GM23248 (cell line): ENCODE measurements at places on chromosomes 3 and 15. TPM values are rescaled to one million over a fixed set of nuclear protein-coding genes. Genes with fewer than 3 reads are reported as not detected.
A peak's percentile ranks its signal among the peaks of the same experiment; 100 is the strongest.

DNA sequence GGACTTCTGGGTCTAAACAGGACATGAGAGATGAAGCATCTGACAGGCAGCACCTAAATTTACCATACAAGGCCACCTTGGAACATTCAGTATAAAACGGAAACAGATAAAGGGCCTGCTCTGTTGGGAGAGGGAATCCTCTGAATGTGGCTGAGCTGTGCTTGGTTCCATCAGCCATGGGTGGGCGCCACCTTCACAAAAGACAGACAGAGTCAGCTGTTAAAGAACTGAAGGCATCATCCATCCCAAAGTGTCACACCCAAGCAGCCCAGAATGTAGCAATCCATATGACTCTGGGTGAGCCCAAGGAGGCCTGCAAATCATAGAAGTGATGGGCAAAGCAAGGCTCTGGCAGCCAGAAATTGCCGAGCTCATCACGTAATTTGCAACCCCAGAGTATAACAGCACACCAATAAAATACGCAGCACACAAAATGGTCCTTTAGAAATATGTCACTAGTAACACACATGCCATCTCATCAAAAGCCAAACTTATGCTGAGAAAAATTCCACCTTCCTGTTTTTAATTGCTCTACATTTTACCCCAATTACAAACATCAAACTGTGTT lies 24.8 kb upstream of the RBP1 start:
- DNase-seq = no peak

ZNF80 gene
- total RNA-seq = not detected in 2 replicates

- DNase-seq = peak; percentile 11
Measured at GRCh38 chr3:43260412-43260811, 25.9 kb upstream of the SNRK start.

DNA sequence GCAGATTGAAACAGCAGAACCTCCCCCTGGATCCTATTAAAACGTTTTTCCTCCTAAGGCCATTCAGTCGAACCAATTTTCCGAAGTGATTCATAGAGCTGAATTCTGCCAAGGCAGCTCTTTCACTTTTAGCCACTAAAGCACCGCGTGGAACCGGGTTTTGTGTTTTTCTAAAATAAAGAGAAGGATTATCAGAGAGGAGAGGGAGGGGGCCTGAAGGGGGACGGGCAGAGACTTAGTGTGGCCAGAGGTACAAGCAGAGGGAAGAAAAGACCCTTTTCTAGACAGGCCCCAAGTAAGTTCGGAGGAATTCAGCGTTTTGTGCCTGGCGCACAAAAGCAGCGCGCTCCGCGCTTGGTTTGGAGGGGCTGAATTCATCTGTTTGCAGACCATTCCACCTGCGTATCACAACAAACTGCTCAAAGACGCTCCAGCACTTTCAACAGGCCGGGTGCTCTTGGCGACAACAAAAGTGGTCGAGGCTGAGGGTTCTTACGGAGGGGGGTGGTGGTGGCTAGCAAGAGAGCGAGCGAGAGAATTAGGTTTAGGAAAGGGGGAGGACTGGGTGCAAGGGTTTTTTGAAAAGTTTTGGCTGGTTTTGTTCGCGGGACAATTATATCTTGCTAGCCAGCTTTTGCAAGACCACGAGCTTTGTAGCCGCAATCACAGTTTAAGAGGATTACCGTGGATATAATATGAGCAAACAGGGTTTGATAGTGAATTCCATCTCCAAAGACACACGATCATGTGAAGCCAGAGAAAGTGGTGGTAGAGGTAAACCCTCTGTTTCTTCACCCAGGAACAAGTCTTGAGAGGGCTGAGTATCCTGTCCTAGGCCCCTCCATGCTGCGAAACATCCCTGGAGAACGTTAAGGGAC lies 1.2 kb upstream of the FEZF2 start:
- peak; percentile 69 for DNase-seq

- DNase-seq = peak; percentile 67
Measured at GRCh38 chr3:70716832-70717231, 404.4 kb upstream of the MDFIC2 start.

GRCh38 chr3:134680796-134681521 lies 30.1 kb upstream of the KY start:
- DNase-seq = no peak

GRCh38 chr3:112302150-112302830 lies 8.3 kb upstream of the SLC9C1 start:
- no peak for DNase-seq

OXSM gene
- 13.1 and 17.5 TPM in 2 replicates for total RNA-seq

HHATL gene
- not detected in 2 replicates for total RNA-seq

- no peak for DNase-seq
Measured at GRCh38 chr3:180678231-180678630, 1.1 kb downstream of the CCDC39 start.

PLA2G4D gene
- total RNA-seq = not detected in 2 replicates

CAMK1 gene
- 26.9 and 30.6 TPM in 2 replicates for total RNA-seq

CPLX3 gene
- total RNA-seq = not detected in 2 replicates

OR5K1 gene
- not detected in 2 replicates for total RNA-seq

GRCh38 chr15:73838831-73839426 lies 34.4 kb upstream of the TBC1D21 start:
- DNase-seq = peak; percentile 19

DNA sequence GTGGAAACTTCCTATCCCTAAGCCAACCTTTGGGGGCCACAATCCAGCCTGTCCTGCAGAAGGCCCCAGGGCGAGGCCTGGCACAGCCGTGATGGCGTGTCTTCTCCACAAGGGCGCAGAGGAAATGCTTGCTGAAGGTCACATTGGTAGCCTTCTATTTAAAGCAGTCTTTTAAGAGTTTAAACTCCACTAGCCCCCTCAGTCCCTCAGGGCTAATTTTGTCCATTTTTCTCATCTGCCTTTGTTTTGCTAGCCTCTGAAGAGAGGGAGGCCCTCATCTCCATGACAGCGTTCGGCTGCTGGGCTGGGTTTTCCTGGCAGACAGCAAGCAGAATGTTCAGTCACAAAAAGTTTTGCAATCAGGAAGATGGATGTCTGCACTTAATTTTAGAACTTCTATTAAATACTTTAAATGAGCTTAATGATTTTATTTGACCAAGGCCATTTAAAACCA lies 40.8 kb downstream of the RARB start:
- peak; percentile 61 for DNase-seq

- DNase-seq = peak; percentile 61
Measured at GRCh38 chr15:62883938-62884479, 158.5 kb upstream of the TPM1 start.

GRCh38 chr3:5022966-5023776 lies 43.9 kb downstream of the BHLHE40 start:
- DNase-seq = peak; percentile 97
